ENCODE measurements at places on chromosomes 16 and 17. TPM values are rescaled to one million over a fixed set of nuclear protein-coding genes. Genes with fewer than 3 reads are reported as not detected.
A peak's percentile ranks its signal among the peaks of the same experiment; 100 is the strongest.

Gene OR1A1
- total RNA-seq: not detected

GRCh38 chr17:79836510-79836971 is 2.7 kb downstream of the CBX4 start:
- no peaks in the 10 kb centered on the region for H3K36me3 ChIP-seq
- no peak for DNase-seq
- H3K4me1 ChIP-seq: peaks cover under 1% of the 10 kb centered on the region
- H3K27me3 ChIP-seq: peaks cover 58% of the 10 kb centered on the region

GRCh38 chr17:52145476-52145875 is 13.0 kb downstream of the CA10 start:
- H3K27ac ChIP-seq: no peak overlapping the region
- H3K36me3 ChIP-seq: no peaks in the 10 kb centered on the region
- H3K4me3 ChIP-seq: no peak overlapping the region
- H3K4me1 ChIP-seq: peaks cover 3% of the 10 kb centered on the region

DNA sequence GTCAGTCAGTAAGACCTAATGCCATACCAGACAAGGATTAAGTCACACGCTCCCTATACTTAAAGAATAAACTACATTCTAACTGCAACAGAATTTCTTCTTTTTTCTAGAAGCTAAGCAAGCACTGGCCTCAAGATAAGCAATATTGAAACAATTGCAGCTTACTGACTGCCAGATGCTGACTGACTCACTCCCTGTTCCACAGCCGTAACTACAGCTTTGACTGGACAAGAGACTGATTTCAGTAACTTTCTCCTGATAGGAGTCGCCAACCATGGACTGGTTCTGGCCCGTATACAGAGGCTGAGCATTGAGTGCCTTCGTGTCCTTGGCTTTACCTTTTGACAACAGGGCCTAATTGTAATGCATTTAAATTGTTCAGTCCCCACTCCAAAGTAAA is 67.9 kb downstream of the TRIM37 start:
- peaks cover 53% of the 10 kb centered on the region for H3K36me3 ChIP-seq
- no peak overlapping the region for H3K27ac ChIP-seq
- H3K27me3 ChIP-seq: no peaks in the 10 kb centered on the region
- H3K4me1 ChIP-seq: no peaks in the 10 kb centered on the region

GRCh38 chr17:4840893-4841242 is 7.7 kb downstream of the MINK1 start:
- no peak overlapping the region for H3K4me3 ChIP-seq
- H3K4me1 ChIP-seq: no peaks in the 10 kb centered on the region
- H3K36me3 ChIP-seq: no peaks in the 10 kb centered on the region
- H3K27me3 ChIP-seq: no peaks in the 10 kb centered on the region

DNA sequence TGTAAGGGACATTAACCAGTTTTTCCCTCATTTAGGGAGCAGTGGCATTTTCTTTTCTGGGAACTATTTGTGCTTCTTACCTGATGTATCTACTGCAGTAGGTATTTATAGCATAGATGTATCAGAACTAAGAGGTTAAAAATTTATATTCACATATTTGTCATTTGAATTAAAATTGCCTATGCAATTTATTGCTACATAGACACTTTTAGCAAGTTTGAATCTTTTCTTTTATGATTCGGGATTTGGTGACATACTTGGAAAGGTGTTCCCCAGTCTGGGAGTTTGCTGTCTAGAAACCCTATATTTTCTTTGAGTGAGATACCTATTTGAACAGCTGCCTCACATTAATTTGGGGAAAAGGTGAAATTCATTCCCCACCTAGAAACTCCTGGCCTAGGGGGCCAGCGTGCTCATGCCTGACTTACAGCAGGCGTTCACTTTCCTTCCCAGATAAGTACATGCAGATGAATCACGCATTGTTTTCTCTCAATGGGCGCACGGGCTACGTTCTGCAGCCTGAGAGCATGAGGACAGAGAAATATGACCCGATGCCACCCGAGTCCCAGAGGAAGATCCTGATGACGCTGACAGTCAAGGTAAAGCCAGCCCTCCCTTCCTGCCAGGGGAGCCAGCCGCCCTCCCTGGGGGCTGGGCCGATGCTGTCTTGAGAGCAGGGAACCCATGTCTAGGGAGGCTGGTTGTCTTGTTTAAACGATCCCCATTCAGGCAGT is 73.8 kb downstream of the SDR42E1 start:
- DNase-seq: peak; percentile 38
- no peaks in the 10 kb centered on the region for H3K27me3 ChIP-seq
- H3K4me3 ChIP-seq: no peak overlapping the region
- no peaks in the 10 kb centered on the region for H3K36me3 ChIP-seq
- H3K4me1 ChIP-seq: peaks cover 9% of the 10 kb centered on the region
- H3K27ac ChIP-seq: no peak overlapping the region

GRCh38 chr17:83097831-83098230 is 18.4 kb downstream of the METRNL start:
- no peak overlapping the region for H3K4me3 ChIP-seq
- no peak overlapping the region for H3K27ac ChIP-seq
- H3K27me3 ChIP-seq: no peaks in the 10 kb centered on the region
- DNase-seq: no peak

Gene ZNF385C
- 3.1 TPM for total RNA-seq

Gene SULT1A2
- total RNA-seq: 0.35 TPM

Gene CSH2
- not detected for total RNA-seq

Gene MGAT5B
- total RNA-seq: 4.6 TPM

DNA sequence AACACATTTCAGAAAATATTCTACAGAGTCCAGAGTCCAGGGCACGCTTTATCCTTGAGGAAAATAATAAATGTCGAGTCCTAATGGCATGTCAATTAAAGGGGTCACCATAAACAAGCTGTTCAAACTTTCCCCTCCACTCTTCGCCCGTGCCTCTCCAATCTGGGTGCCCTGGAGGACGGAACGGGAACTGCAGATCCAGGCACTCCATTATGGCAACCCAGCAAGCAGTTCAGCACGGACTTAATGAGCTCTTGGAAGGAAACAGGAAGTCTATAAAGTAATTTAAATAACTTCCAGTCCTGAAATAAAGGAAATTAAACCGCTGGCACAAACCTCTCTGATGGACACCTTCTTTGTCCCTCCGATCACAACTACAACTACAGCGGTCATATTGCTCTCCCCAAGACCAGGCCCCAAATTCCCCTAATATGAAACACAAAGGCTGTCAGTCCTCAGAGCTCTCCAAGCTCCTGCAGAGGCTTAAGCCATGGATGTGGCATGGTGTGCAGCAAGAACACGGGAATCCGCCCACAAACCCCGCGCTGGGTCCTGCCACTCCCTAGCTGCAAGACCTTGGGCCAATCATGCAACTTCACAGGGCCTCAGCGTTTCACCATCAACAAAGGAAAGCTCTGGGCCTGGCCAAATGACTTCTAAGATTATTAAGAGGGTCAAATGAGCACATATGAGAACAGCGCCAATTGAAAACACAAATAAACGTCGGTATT is 52.6 kb downstream of the ZFHX3 start:
- peak; percentile 68 for DNase-seq
- no peaks in the 10 kb centered on the region for H3K36me3 ChIP-seq
- no peaks in the 10 kb centered on the region for H3K27me3 ChIP-seq
- H3K4me3 ChIP-seq: no peak overlapping the region
- peaks cover 6% of the 10 kb centered on the region for H3K4me1 ChIP-seq

Gene TNFRSF17
- total RNA-seq: not detected

- no peak overlapping the region for H3K4me3 ChIP-seq
- no peaks in the 10 kb centered on the region for H3K4me1 ChIP-seq
- peaks cover 57% of the 10 kb centered on the region for H3K36me3 ChIP-seq
- DNase-seq: peak; percentile 69
- H3K27me3 ChIP-seq: no peaks in the 10 kb centered on the region
- no peak overlapping the region for H3K27ac ChIP-seq
Observed at GRCh38 chr17:12990041-12990808, 27.6 kb downstream of the ELAC2 start.

DNA sequence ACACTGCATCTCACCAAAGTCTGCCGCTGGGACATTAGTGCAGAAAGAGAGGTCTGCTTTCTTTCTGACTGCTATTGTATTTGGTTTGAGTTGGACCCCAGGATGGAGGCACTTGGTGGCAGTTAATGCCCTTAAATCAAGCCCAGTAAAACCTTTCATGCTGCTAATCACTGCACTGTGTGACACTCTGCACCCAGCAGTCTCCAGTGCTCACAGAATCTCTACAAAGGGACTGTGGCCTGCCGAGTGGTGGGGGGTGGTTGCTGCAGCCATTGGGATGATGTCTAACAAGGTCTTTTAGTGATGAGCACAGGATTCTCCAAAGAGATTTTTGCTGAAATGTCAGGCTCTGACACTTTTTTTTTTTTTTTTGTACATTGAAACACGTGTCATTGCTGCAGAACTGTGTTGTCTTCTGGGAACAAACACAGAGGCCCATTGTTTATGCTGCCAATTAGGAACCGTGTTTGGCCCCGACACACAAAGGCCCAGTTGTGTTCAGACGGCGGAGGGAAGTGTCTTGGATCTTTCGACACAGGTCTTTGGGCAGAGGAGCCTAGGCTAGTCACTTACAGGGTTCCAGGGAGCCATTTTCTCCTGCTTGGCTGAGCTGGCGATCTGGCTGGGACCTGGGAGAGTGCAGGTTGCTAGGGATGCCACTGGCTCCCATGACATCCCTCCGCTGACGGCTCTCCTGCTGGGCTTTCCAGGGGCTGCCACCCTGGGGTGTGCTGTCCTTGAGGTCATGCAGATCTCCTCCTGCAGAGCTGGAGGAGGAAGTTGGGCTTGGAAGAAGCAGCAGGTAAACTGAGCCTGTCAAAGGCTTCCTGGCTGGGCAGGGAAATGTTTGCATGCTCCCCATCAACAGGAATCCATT is 16.2 kb upstream of the TNRC6C start:
- no peak for DNase-seq
- H3K36me3 ChIP-seq: peaks cover 3% of the 10 kb centered on the region
- no peaks in the 10 kb centered on the region for H3K27me3 ChIP-seq
- H3K27ac ChIP-seq: no peak overlapping the region
- no peak overlapping the region for H3K4me3 ChIP-seq

DNA sequence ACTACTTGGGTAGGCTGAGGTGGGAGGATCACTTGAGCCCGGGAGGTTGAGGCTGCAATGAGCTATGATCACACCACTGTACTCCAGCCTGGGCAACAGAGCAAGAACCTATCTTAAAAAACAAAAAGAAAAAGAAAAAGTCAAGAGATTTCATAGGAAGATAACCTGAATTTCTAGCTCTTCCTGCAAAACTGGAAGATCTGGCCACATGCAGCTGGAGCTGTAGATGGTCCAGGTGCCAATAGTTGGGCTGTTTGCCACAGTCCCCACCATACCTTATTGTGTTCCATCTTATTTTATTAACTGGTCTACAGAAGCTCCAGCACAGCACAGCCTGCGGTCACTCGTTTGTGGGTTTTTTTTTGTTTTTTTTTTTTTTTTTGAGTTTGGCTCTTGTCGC is 15.0 kb downstream of the ATP2A1 start:
- no peak overlapping the region for H3K4me3 ChIP-seq
- H3K4me1 ChIP-seq: no peaks in the 10 kb centered on the region
- no peak for DNase-seq
- H3K27ac ChIP-seq: no peak overlapping the region
- no peaks in the 10 kb centered on the region for H3K27me3 ChIP-seq

Gene UBE2G1
- 185 TPM for total RNA-seq

GRCh38 chr17:17484451-17484899 is 7.7 kb downstream of the MED9 start:
- no peak overlapping the region for H3K27ac ChIP-seq
- peaks cover 49% of the 10 kb centered on the region for H3K36me3 ChIP-seq
- H3K27me3 ChIP-seq: no peaks in the 10 kb centered on the region
- no peak overlapping the region for H3K4me3 ChIP-seq

Gene C17orf100
- 0.70 TPM for total RNA-seq

- no peak overlapping the region for H3K27ac ChIP-seq
- H3K27me3 ChIP-seq: no peaks in the 10 kb centered on the region
- H3K36me3 ChIP-seq: 0 out of 2 replicates have a peak, but pooled peaks cover 4% of the 10 kb centered on the region
- no peak for DNase-seq
- H3K4me3 ChIP-seq: no peak overlapping the region
- H3K4me1 ChIP-seq: no peaks in the 10 kb centered on the region
Observed at GRCh38 chr16:85211271-85211801, 99.1 kb upstream of the CIBAR2 start.

- DNase-seq: no peak
- H3K4me3 ChIP-seq: no peak overlapping the region
- no peaks in the 10 kb centered on the region for H3K4me1 ChIP-seq
- H3K27ac ChIP-seq: no peak overlapping the region
- H3K27me3 ChIP-seq: no peaks in the 10 kb centered on the region
- H3K36me3 ChIP-seq: no peaks in the 10 kb centered on the region
Observed at GRCh38 chr16:68719993-68720489, 17.1 kb upstream of the CDH1 start.

DNA sequence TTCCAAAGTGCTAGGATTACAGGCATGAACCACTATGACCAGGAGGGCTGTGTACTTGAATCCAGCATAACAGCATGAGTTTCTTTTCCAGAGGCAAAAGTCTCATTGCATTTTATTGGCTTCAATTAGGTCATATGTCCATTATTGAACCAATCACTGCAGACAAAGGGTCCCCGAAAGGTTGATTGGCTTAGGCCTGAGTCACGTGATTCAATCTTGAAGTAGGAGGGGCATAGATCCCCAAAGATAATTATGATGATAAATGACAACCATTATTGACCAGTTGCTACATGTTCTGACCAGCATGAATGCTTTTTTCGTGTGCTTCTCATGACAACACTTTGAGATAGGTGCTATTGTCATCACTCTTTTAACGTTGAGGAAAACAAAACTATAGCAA is 25.3 kb downstream of the CACNG3 start:
- no peaks in the 10 kb centered on the region for H3K4me1 ChIP-seq
- H3K36me3 ChIP-seq: no peaks in the 10 kb centered on the region
- no peak overlapping the region for H3K4me3 ChIP-seq

Gene GCGR
- 0.26 TPM for total RNA-seq

- no peak overlapping the region for H3K27ac ChIP-seq
- H3K36me3 ChIP-seq: no peaks in the 10 kb centered on the region
- H3K4me3 ChIP-seq: no peak overlapping the region
- DNase-seq: no peak
Observed at GRCh38 chr16:74852500-74852875, 77.9 kb upstream of the FA2H start.

Gene KRTAP4-5
- total RNA-seq: not detected

Gene CACNB1
- total RNA-seq: 17.5 TPM

Gene KRT40
- total RNA-seq: not detected

Gene CHD9NB
- 2.6 TPM for total RNA-seq

DNA sequence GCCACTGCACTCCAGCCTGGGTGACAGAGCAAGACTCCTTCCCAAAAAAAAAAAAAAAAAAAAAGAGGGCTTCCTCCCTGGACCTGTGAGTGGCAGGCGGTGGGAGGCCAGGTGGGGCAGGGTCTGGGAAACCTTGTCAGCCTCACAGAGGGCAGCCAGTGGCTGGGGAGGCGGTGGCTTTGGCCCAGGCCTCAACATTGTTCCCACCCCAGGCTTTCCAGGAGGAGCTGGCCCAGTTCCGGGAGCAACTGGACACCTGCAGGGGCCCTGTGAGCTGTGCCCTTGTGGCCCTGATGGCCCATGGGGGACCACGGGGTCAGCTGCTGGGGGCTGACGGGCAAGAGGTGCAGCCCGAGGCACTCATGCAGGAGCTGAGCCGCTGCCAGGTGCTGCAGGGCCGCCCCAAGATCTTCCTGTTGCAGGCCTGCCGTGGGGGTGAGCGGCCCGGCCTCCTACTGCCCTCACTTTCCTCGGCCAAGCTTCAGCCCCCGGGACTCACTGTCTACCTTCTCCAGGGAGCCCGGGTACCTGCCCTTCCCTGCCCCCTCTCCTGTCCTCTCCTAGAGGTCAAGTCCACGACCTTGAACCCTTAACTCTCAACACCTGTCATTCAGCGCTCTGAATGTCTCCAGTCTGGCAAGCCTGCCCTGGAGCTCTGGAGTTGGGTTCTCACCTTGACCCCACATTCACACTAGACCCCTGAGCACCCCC is 12.4 kb downstream of the ZNF213 start:
- H3K36me3 ChIP-seq: peaks cover 5% of the 10 kb centered on the region
- H3K27ac ChIP-seq: no peak overlapping the region
- H3K4me1 ChIP-seq: no peaks in the 10 kb centered on the region
- DNase-seq: peak; percentile 28

Data from H9 (cell line).